ENCODE measurements at places on chromosomes 4 and X.

DNA sequence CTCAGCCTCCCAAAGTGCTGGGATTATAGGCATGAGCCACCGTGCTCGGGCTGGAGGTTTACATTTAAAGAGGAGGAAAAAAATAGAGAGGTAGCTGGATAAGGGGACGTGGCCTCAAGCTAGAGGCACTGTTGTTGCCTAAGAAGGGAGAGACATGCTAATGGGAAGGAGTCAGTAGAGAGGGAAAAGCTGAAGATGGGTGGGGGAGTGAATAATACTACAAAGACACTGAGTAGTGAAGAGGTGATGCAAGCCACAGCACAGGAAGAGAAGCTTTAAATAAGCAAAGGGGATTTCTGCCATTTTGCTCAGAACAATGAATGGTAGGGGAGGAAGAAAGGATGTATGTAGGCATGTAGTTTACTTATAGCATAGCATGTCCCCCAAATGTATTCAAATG is 11.5 kb upstream of the AP1S2 start:
- no peak for DNase-seq

GRCh38 chrX:32408389-32408788 is 803.0 kb downstream of the DMD start:
- no peak for DNase-seq

DNA sequence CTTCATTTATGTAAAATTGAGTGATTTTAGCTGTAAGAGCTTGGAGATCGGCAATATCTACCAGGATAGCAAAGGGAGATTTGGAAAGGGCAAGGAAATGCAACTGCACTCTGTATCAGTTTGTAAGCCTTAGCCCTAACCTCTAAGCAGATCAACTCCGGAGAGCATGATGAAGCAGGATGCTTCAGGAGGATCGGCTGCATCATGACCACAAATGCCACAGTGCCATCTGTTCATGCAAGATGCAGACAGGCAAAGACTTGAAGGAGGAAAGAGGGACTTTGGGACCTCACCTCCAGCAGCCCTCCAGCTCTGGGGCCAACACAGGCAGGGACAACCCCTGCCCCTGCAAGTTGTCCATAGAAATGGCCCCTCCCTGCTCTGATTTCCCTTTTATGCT is 377.6 kb upstream of the GATB start:
- no peak for DNase-seq

- no peak for DNase-seq
Observed at GRCh38 chrX:147737690-147738089, 174.0 kb upstream of the FMR1 start.

GRCh38 chrX:78456909-78457308 is 129.5 kb upstream of the CYSLTR1 start:
- no peak for DNase-seq

DNA sequence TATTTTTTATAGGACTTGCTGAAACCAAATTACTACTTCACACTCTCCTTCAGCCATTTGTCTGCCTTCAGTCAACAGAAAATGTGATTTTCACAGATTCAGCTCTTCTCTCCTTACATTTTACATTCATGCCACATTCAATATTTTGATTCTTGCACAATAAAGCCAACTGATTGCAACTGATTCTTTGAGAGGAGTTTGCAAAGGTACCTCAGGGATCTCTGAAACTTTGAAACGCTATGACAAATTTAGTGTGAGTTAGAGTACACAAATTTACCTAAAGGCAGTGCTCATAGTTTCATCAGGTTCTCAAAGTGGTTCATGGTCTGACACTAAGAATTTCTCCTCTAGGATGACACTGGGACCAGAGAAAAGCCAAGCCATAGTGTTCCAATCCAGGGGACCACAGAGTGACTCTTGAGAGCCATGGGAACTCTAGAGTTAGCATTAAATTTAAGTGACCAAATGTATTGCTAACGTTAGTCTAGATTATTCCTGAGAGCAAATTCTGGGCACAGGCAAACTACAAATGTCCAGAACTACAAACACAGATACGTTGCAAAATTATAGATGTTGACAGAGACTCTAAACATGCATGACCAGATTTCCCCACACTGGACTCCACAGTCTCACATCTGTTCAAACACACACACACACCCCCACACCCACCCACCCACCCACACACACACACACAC is 9.0 kb downstream of the CSN3 start:
- no peak for DNase-seq

DNA sequence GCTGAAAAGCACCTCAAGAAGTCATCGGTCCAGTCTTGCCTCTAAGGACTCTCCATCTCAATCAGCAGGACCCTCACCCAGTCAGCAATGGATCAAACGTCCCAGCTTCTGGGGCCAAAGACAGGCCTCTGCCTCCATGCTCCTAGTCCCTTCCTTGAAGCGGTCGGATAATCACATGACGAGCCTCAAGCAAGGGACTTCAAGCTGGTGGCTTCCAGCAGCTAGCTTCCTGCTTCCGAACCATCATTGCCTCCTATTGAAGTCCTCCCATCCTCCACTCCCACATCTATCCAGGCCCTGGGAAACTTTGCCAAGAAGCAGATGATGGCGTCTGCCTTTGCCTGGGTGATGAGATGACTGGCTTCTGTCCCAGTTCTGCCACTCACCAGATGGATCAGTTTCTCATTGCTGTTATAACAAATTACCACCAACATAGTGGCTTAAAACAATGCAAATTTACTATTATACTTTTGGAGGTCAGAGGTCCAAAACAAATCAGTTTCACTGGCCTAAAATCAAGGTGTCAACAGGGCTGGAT is 135.2 kb upstream of the MAMLD1 start:
- DNase-seq: no peak

- no peak for DNase-seq
Observed at GRCh38 chrX:7269589-7269988, 121.6 kb upstream of the PUDP start.

All from HCT116 (cell line).